IMR-90 (cell line): ENCODE measurements at places on chromosomes 6 and 20.

GRCh38 chr6:88866856-88867255, 96.6 kb downstream of the RNGTT start:
- DNase-seq = peak; percentile 25

GRCh38 chr6:148288541-148288940, 54.1 kb upstream of the SASH1 start:
- DNase-seq = no peak

DNA sequence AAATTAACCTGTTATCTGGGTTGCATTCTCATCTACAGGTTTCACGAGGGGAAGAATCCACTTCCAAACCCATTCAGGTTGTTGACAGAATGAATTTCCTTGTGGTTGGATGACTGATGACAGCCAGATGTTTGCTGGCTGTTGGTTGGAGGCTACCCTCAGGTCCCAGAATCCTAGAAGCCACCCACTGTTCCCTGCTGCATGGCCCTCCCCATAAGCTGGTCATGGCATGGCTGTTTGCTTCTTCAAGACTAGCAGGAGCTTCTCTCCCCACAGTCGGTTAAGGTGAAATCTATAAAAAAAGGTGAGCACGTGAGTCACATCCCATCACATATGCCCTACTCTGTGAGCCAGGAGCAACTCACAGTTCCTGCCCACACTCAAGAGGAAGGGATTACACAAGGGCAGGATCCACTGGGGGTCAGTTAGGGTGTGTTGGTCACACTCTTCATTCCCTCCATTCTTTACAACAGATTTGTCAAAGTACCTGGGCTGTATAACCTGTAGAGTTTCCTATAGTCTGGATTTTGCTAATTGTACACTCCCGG, 19.5 kb upstream of the RPS10 start:
- no peak for DNase-seq

DNA sequence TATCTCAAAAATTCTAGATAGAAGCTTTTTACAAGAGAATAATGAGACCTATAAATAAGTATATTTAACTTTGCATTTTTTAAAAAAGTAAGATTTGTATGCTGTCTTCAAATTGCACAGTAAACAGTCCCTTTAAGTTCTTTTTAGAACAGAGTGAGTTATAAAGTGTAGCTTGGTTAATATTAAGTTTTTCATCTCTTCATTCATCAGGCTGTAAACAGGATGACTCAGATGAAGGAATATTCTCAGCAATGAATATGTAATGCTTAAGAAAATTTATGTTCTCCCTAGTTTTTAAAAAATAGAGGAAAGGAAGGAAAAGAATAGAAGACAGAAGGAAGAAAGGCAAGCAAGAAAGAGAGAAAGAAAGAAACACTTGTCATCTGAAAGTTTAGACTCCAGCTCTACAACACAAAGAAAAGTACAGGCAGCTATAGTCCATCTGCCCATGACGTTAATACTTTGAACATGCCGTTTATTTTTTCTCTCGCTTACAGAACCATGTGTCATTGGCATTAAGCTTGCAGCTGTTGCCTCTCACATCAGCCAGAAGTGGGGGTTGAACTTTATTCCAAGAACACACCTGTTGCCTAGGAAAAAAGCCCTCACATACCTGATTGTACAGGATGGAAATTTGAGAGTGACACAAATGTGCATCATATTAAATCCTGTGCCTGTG, 36.1 kb downstream of the CAP2 start:
- DNase-seq = peak; percentile 88

GRCh38 chr20:25453035-25453810, 45.8 kb downstream of the GINS1 start:
- DNase-seq = peak; percentile 43

DNA sequence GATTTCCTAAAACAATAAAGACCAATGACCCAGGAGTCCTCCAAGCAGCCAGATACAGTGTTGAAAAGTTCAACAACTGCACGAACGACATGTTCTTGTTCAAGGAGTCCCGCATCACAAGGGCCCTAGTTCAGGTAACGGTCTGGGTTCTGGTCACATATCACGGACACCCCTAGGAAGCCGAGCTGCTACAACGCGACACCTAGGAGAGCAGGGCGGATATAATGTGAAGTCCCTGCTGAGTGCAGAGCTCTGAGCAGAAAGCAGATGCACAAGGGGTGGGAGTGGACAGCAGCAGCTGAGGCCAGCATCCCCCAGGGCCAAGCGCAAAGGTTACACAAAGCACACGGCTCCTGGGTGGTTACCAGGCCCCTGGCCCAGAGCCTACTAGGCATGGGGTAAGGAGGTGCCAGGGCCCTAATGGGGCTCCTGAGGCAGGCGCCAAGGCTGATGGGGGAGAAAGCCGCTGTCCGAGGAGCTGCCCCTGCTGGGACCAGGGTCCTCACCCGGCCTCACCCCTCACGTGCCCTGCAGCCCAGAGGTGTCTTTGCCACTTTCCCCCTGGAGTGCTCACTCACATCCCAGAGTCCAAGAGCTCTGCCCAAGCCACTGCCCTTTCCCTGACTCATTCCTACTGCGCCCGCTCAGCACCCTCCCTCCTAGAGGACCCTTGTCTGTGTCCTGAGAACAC, 8.4 kb downstream of the CST7 start:
- no peak for DNase-seq

DNA sequence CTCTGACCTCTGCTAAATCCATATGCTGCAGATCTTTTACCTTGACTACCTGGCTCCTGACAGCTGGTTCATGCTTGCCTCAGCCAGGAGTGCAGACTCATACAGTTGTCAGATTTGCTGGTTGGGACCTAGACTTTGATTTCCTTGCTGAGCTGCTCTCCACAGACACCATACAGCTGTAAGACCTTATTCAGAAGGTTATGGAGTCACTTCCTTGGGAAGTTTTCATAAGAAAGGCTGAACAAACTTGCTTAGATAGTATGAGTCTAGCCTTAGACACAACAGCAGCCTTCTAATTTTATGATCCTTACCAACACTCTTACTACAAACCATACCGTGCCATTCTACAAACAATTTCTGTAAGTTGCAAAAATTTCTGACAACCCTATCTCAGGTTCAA, 102.9 kb downstream of the EDN1 start:
- DNase-seq = no peak

DNA sequence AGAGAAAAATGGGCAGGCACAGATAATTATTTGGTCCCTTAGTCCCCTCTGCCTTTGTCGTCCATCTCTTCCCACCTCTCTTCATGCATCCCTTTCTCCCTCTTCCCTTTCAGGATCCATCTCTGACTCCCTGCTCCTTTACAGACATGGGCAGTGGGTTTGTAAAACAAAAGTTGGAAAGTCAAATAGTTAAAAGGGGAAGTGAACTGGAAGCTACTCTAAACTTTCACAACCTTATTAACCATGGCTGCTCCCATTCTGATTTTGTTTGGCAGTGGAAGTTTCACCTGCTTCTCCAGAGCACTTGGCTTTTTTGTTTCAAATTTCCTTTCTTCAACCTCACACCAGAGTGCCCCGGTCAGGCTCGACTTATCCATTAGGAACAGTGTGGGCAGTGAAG, 1.2 kb downstream of the HLA-DQA2 start:
- no peak for DNase-seq

- no peak for DNase-seq
Measured at GRCh38 chr6:123945386-123945785, 141.7 kb downstream of the NKAIN2 start.

GRCh38 chr6:150510576-150510975, 89.1 kb upstream of the PLEKHG1 start:
- no peak for DNase-seq
